ENCODE measurements at places on chromosomes 13 and 19.
A peak's percentile ranks its signal among the peaks of the same experiment; 100 is the strongest.

DNA sequence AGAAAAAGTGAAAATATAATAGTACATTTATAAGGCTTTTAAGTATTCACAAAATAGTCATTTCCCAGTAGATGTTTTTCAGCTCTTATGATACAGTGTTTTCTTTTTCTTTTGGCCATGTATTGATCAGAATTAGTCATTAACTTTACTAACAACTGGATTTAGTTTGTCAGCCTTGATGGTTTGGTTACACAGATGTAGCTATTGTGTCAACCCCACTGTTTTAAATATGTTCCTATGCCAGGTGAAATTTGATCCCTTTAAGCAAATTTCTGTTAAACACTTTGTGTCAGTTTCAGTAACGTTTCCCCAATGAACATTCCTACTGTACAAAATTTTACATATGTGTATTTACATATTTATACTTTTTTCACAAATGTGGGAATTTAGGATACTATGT, 261.5 kb upstream of the STARD13 start:
- no peak for DNase-seq

DNA sequence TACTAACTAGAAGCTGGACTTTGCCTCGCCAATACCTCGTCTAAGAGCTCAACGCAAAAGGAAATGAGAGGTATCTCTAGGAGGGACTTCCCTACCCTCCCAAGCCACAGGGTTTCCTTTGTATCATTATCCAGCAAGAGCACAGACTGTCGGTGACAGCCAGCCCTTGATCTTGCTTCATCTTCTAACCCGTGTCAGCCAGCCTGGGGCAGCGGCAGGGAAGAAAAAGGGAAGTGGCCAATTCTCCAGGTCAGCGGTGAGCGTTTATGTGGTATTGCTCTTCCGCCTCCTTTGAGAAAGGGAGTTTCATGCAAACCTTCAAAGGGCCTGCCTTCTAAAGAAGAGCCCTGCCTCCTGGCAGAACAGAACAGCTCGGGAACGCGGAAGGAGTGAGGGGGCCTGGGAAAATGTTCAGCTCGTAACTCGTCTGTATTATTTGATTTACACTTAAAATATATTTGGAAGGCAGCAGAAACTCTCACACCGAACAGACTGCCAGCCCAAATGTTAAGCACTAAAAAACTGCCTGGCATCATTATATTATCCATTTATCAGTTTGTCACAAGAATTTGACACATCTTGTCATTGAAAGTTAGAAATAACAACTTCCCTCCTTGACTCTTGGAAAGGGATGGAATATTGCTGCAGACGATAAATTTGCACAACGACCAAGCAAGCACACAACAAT, 41.8 kb downstream of the EFNB2 start:
- DNase-seq, result peak; percentile 21

DNA sequence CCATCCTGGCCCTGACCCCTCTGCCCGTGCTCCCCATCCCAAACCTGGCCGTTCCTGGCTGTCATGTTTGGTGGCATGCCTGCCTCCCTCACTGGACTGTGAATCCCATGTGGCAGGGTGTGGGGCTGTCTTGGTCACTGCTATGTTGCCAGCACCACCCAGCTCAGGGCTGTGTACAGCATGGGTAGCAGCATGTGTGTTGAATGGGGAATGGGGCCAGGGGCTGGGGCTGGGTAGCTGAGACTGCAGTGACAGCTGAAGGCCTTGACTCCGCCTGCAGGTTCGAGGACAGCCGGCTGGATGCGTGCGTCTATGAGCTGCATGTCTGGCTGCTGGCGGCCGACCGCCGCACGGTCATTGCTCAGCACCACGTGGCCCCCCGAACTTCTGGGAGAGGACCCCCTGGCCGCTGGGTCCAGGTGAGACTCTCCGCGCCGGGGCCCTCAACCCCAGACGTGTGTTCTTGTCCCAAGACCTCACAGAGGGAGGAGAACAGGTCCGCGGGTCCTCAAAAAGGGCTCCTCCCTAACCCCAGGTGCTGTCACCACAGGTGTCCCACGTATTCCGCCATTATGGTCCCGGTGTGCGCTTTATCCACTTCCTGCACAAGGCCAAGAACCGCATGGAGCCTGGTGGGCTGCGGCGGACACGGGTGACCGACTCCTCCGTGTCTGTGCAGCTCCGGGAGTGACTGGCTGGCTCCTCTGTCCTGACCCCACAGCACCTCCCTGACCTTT, 3.5 kb downstream of the NCCRP1 start:
- DNase-seq, result peak; percentile 21

GRCh38 chr19:4136680-4137088, 12.8 kb upstream of the MAP2K2 start:
- no peak for DNase-seq

DNA sequence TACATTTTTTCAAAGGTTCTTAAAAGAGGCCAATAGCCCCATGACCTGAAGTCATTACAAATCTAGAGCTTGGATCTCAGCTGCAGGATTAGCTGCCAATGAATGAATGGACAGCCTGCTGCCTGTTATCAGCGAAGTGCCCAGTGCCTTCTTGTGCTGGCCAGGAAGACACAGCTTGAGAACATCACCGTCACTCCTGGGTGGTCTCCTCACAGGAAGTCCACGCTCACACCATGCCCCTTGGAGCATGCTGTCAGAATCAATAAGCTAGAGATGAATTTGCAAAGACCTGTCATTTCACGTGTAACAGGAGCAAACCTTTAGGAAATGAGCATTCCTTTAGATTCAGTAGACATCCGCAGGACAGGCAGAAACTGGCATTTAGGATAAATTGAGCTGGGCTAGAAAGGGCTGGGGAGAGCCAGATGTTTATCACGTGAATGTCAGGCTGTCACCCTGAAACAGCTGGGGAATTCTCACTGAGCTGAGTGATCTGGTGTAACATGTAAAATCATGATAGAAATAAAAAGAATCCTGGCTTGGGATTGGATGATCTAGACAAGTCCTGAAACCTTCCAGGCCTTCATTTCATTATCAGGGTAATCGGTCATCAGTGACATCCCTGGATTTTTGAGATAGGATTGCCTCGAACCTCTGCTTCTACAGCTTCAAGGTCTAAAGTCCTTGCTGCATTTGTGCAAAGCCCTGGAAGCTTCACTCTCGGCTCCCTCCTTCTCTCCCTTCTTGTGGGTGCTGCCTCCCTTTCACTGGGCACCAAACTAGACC, 49.9 kb upstream of the MEDAG start:
- DNase-seq, result no peak

- DNase-seq, result no peak
Observed at GRCh38 chr13:102374233-102374632, 27.6 kb downstream of the FGF14 start.

GRCh38 chr19:17322854-17323253, 11.8 kb downstream of the ANO8 start:
- DNase-seq, result no peak

- DNase-seq, result no peak
Observed at GRCh38 chr19:44782729-44783128, 5.0 kb downstream of the CBLC start.

- DNase-seq, result no peak
Observed at GRCh38 chr13:49407068-49407467, 36.8 kb downstream of the CAB39L start.

- no peak for DNase-seq
Observed at GRCh38 chr19:18904334-18905057, 8.5 kb upstream of the CERS1 start.

DNA sequence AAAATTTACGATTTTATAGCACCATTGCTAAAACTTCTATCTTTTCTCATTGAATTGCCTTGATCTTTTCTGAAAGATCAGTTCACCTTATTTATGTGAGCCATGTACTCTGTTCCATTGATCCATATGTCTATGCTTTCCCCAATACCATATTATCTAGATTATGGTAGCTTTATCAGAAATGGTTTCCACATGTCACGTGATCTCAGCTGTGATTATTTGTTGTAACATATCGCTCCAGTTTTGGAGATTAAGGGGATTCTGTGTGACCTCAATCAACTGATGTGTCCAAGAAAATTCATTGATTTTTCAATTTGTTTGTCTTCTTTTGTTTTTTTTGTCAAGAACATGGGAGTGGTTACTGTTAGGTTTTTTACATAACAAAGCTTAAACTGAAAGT, 1114.5 kb upstream of the ATXN8OS start:
- no peak for DNase-seq

DNA sequence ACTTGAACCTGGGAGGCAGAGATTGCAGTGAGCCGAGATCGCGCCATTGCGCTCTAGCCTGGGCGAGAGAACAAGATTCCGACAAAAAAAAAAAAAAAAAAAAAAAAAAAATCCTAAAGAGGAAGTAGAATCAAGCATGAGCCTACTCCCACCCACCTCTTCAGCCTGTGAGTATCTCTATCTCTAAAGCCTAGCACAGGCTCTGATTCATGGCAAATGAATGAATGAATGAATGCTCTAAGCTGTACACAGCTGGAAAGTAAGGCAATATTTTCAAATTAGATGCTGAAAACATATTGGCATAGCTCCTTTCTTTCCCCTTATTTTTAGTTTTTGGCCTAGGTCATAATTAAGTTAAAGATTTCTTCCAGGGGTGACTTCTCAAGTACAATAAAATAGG, 35.7 kb upstream of the FAM216B start:
- no peak for DNase-seq

GRCh38 chr13:25771202-25771601, 280.6 kb downstream of the SHISA2 start:
- no peak for DNase-seq

DNA sequence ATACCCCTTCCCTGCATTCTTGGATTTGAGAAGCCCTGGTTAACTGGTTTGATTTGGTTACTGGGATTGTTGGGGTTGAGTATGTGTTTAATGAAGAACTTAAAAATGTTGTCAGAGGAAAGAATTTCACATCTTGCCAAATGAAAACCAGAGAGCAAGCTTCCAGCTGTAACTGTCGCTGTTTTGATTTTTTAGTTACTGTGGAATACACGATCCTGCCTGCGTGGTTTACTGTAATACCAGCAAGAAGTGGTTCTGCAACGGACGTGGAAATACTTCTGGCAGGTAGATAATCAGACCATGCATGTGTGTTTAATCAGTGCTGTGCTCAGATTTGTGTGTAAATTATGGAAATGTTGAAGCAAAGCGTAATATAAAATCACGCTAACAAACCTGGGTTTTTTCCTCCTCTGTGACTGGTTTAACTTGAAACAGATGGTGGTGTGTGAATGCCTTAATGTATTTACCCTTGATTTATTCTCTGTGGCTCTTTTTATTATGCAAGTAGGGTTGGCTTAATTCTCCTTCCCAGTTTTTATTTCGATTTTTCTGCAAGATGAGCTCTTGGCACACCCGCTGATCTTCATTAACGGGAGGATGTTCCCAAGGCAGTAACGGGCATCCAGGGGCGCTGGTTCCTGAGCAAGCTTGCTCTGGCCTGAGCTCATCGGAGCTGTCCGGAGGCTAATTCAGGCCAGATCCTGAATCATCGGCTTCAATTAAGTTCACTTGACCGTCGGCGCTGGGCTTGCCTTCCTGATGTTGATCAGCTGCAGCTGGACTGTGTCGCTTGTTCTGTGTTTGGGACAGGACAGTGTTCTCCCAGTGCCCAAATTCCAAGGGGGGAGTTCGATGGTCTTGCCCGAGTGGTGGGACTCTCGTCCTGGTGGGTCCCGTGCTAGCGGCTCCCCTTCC, 16.0 kb downstream of the UPF1 start:
- DNase-seq, result no peak
